ENCODE measurements at places on chromosomes 6 and 20.
A peak's percentile ranks its signal among the peaks of the same experiment; 100 is the strongest.

GRCh38 chr20:62929051-62929538 is 2.8 kb upstream of the DIDO1 start:
- H3K27ac ChIP-seq = peak overlapping the region; percentile 1
- peaks cover 68% of the 10 kb centered on the region for H3K4me1 ChIP-seq
- DNase-seq = peak; percentile 42
- H3K4me3 ChIP-seq = peak overlapping the region; percentile 5
- H3K36me3 ChIP-seq = peaks cover 8% of the 10 kb centered on the region

- H3K27ac ChIP-seq = no peak overlapping the region
- H3K4me3 ChIP-seq = no peak overlapping the region
- DNase-seq = no peak
- H3K27me3 ChIP-seq = no peaks in the 10 kb centered on the region
- H3K4me1 ChIP-seq = no peaks in the 10 kb centered on the region
These were observed 23.1 kb downstream of the OSTM1 start for GRCh38 chr6:108051481-108051880.

GRCh38 chr6:145070791-145071190 is 664.5 kb downstream of the EPM2A start:
- no peaks in the 10 kb centered on the region for H3K4me1 ChIP-seq
- H3K4me3 ChIP-seq = no peak overlapping the region
- DNase-seq = no peak
- H3K27me3 ChIP-seq = no peaks in the 10 kb centered on the region
- no peak overlapping the region for H3K27ac ChIP-seq

- no peak overlapping the region for H3K27ac ChIP-seq
- H3K36me3 ChIP-seq = no peaks in the 10 kb centered on the region
- H3K4me1 ChIP-seq = no peaks in the 10 kb centered on the region
- no peak for DNase-seq
- H3K27me3 ChIP-seq = no peaks in the 10 kb centered on the region
- H3K4me3 ChIP-seq = no peak overlapping the region
These were observed 229.4 kb downstream of the TBC1D7 start for GRCh38 chr6:13098793-13099570.

GRCh38 chr6:16902502-16902901 is 141.2 kb upstream of the ATXN1 start:
- DNase-seq = no peak
- no peak overlapping the region for H3K4me3 ChIP-seq
- no peaks in the 10 kb centered on the region for H3K36me3 ChIP-seq

DNA sequence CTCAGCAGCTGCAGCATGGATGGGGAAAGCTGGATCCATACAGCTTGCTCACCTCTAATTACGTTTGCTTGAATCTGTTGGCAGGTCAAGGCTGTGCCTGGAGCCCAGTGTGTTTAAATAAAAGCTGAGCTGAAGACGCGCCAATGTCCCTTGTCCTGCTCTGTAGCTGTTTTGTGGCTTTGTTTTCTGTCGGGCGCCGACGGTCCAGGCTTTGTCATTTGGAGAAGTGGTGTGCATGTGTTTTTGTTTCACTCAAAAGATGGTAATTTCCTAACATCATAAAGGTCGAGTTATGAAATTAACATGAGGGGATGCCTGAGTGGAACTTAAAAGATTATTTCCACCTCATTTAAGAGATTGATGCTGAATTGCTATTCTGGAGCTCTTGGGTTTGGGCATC is 107.6 kb downstream of the SLC24A3 start:
- H3K27ac ChIP-seq = no peak overlapping the region
- H3K4me1 ChIP-seq = no peaks in the 10 kb centered on the region
- H3K36me3 ChIP-seq = no peaks in the 10 kb centered on the region
- H3K4me3 ChIP-seq = no peak overlapping the region
- no peaks in the 10 kb centered on the region for H3K27me3 ChIP-seq
- no peak for DNase-seq

- H3K27me3 ChIP-seq = no peaks in the 10 kb centered on the region
- H3K27ac ChIP-seq = no peak overlapping the region
- H3K4me3 ChIP-seq = no peak overlapping the region
- H3K36me3 ChIP-seq = no peaks in the 10 kb centered on the region
- DNase-seq = no peak
- no peaks in the 10 kb centered on the region for H3K4me1 ChIP-seq
These were observed 236.0 kb upstream of the SGK1 start for GRCh38 chr6:134553936-134554335.

DNA sequence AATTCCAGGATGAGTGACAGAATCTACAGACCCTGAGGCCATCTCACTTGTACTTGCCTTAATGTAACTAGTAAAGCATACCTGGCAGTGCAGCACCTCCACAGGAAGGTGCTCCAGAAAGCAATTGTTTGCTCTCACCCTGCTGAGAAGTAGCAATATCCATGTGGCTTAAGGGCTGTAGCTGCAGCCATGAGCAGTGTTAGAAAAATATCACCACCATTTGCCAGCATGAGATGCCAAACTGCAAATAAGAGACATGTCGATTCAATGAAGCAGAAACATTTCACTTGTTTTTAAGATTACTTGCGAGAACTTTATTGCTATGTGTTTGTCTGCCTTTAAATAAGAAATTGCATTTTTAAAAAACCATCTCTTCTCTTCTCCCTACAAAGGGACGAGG is 151.5 kb downstream of the PRL start:
- no peaks in the 10 kb centered on the region for H3K27me3 ChIP-seq
- H3K27ac ChIP-seq = no peak overlapping the region
- no peak for DNase-seq
- no peak overlapping the region for H3K4me3 ChIP-seq

- no peak overlapping the region for H3K4me3 ChIP-seq
- H3K4me1 ChIP-seq = no peaks in the 10 kb centered on the region
- H3K27ac ChIP-seq = no peak overlapping the region
- no peaks in the 10 kb centered on the region for H3K27me3 ChIP-seq
- no peaks in the 10 kb centered on the region for H3K36me3 ChIP-seq
- no peak for DNase-seq
These were observed 262.4 kb downstream of the SOX4 start for GRCh38 chr6:21855811-21856455.

- H3K4me1 ChIP-seq = no peaks in the 10 kb centered on the region
- H3K27me3 ChIP-seq = no peaks in the 10 kb centered on the region
- H3K36me3 ChIP-seq = no peaks in the 10 kb centered on the region
- no peak overlapping the region for H3K27ac ChIP-seq
- H3K4me3 ChIP-seq = no peak overlapping the region
- no peak for DNase-seq
These were observed 76.7 kb downstream of the PRSS35 start for GRCh38 chr6:83589076-83589475.

- no peaks in the 10 kb centered on the region for H3K4me1 ChIP-seq
- no peak for DNase-seq
- no peak overlapping the region for H3K4me3 ChIP-seq
- H3K27me3 ChIP-seq = no peaks in the 10 kb centered on the region
- no peak overlapping the region for H3K27ac ChIP-seq
- H3K36me3 ChIP-seq = no peaks in the 10 kb centered on the region
These were observed 104.9 kb upstream of the TSHZ2 start for GRCh38 chr20:52867305-52867704.

DNA sequence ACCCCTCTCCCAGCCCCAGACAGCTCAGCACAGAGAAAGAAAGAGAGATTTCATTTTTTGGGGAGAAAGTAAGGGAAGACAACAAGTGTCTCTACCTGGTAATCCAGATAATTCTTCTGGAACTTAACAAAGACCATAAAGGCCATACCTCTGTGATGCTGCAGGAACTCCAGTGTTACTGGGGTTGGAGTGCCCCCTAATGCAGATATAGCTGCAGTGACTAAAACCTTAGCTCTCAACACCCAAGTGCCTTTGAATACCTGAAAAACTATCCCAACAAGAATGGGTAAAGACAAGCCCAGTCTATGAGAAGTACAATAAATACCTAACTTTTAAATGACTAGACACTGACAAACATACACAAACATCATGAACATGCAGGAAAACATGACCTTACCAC is 365.3 kb upstream of the PTCHD4 start:
- no peaks in the 10 kb centered on the region for H3K27me3 ChIP-seq
- H3K4me3 ChIP-seq = no peak overlapping the region
- no peaks in the 10 kb centered on the region for H3K4me1 ChIP-seq
- no peak overlapping the region for H3K27ac ChIP-seq

GRCh38 chr6:169324656-169325459 is 71.2 kb upstream of the THBS2 start:
- no peak overlapping the region for H3K4me3 ChIP-seq
- H3K36me3 ChIP-seq = no peaks in the 10 kb centered on the region
- no peak overlapping the region for H3K27ac ChIP-seq
- no peak for DNase-seq
- H3K4me1 ChIP-seq = no peaks in the 10 kb centered on the region

DNA sequence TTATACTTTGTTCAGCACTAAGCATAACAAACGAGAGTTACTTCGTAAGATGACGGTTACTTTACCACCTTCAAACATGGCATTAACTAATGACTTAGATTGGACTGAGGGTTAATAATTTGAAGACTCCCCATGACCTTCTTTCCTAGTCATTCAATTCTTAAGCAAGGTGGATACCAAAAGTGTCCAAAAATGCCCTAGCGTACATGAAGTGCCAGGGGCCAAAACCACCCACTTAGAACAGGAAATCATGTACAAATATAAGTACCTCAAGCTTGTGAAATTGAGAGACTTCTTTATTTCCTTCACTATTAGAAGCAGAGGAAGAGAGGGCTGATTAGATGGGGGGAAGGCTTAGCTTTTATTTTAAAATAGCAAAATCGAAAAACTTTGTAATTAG is 166.4 kb downstream of the ATXN1 start:
- no peaks in the 10 kb centered on the region for H3K36me3 ChIP-seq
- no peak overlapping the region for H3K27ac ChIP-seq
- no peaks in the 10 kb centered on the region for H3K4me1 ChIP-seq
- no peaks in the 10 kb centered on the region for H3K27me3 ChIP-seq
- H3K4me3 ChIP-seq = no peak overlapping the region

- H3K36me3 ChIP-seq = no peaks in the 10 kb centered on the region
- no peaks in the 10 kb centered on the region for H3K4me1 ChIP-seq
- no peak for DNase-seq
These were observed 35.6 kb downstream of the CNKSR3 start for GRCh38 chr6:154474648-154475428.

DNA sequence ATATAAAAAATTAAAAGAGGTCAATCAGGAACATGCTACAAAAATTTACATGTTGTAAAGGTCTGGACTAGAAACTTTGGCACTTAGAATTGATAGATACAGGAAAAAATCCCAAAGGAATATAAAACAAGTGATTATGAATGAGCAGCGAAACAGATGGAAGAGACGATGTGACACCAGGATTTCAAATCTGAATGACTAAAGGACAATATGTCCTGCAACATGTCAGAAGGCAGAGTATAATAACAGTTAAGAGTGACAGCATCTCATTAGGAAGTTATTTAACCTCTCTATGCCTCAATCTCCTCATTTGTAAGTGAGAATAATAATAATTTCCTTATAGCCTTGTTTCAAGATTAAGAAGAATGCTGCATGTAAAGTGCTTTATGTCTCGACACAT is 50.3 kb downstream of the FRK start:
- DNase-seq = no peak
- H3K27ac ChIP-seq = no peak overlapping the region
- H3K27me3 ChIP-seq = no peaks in the 10 kb centered on the region
- H3K4me1 ChIP-seq = peaks cover 12% of the 10 kb centered on the region
- no peak overlapping the region for H3K4me3 ChIP-seq
- no peaks in the 10 kb centered on the region for H3K36me3 ChIP-seq

DNA sequence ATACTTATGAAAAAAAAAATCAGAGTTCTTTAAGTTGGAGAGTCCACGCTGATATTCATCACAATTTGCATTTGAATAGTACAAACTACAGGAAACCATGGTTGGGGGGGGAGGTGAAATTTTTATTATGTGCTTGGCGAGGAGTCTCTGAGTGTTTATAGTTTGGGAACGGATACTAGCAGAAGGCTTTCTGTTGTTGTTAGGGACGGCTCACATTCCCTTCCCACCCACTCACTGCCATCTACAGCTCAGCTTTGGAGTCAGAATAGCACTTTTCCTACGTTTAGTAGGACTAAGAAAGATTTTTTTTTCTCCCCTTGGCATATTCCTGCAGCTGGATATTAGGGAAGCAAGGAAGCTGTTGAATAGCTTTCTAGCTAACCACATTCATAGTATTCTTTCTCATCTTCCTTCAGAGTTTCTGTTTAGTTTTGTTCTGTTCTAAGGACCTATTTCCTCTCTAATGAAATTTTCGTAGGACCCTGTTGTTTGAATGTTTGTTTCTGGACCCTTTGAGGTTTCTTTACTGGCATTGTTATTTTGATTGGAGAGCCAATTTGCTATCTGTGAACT is 235.1 kb upstream of the ZNF217 start:
- peak; percentile 35 for DNase-seq
- H3K4me3 ChIP-seq = peak overlapping the region; percentile 28
- H3K27ac ChIP-seq = peak overlapping the region; percentile 85
- H3K4me1 ChIP-seq = peaks cover 31% of the 10 kb centered on the region
- H3K27me3 ChIP-seq = no peaks in the 10 kb centered on the region
- H3K36me3 ChIP-seq = no peaks in the 10 kb centered on the region

- H3K27me3 ChIP-seq = no peaks in the 10 kb centered on the region
- no peaks in the 10 kb centered on the region for H3K36me3 ChIP-seq
- no peak overlapping the region for H3K27ac ChIP-seq
- H3K4me3 ChIP-seq = no peak overlapping the region
- H3K4me1 ChIP-seq = no peaks in the 10 kb centered on the region
These were observed 106.6 kb downstream of the RNASET2 start for GRCh38 chr6:166849749-166850183.

DNA sequence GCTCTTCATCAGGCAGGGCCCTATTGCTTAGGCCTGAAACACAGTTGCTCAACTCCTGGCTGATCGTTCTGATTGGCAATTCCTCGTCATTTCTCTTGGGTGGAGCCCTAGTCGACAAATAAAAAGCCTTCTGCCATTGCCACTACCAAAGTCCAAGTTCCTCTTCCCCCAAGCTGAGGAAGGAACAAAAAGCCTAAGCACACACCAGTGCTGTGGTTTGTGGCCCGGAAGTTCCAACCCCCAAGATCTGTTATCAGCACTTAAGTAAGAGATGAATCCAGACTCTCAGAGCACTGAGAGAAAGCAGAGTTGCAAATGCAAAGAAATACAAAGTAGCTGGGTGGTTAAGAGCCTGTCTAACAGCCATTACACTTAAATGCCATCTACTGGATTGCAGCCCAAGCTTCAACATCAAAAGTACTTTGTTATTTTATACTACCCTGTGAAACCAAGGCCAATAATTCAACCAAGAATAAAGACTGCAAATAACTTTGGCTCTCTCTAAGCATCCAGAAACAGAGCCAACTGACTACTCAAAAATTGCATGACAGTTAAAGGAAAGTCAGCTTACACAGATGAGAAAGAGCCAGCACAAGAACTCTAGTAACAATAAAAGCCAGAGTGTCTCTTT is 1024.0 kb downstream of the GRIK2 start:
- no peak overlapping the region for H3K4me3 ChIP-seq
- no peaks in the 10 kb centered on the region for H3K36me3 ChIP-seq
- no peaks in the 10 kb centered on the region for H3K4me1 ChIP-seq

DNA sequence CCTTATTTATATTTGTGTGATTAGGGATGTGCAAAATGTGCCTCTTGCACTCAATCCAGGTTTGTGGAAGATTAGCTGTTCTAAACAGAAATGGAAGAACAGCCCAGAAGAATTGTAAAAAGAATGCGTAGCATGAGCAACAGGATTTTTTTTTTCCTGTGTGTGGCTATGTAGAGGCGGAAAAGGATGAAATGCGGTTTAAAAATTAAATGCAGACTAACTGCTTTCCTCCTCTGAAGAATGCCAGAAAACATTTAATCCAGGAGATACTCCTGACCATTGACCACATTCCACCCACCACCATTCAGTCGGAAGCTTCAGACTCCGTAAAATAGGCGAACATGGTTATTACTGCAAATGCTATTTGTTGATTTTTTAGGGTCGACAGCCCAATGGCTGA is 83.4 kb downstream of the BMP6 start:
- no peak overlapping the region for H3K27ac ChIP-seq
- no peak overlapping the region for H3K4me3 ChIP-seq
- H3K27me3 ChIP-seq = no peaks in the 10 kb centered on the region
- no peaks in the 10 kb centered on the region for H3K36me3 ChIP-seq

- H3K27ac ChIP-seq = peak overlapping the region; percentile 91
- peak; percentile 25 for DNase-seq
- no peaks in the 10 kb centered on the region for H3K36me3 ChIP-seq
- H3K27me3 ChIP-seq = no peaks in the 10 kb centered on the region
These were observed 717 bp downstream of the MRPL14 start for GRCh38 chr6:44126320-44127149.
